ENCODE measurements at places on chromosomes 12 and 14.

GRCh38 chr12:26120561-26121274 lies 4.1 kb downstream of the BHLHE41 start:
- H3K27ac ChIP-seq = no peak overlapping the region
- peaks cover 86% of the 10 kb centered on the region for H3K27me3 ChIP-seq
- no peaks in the 10 kb centered on the region for H3K36me3 ChIP-seq

DNA sequence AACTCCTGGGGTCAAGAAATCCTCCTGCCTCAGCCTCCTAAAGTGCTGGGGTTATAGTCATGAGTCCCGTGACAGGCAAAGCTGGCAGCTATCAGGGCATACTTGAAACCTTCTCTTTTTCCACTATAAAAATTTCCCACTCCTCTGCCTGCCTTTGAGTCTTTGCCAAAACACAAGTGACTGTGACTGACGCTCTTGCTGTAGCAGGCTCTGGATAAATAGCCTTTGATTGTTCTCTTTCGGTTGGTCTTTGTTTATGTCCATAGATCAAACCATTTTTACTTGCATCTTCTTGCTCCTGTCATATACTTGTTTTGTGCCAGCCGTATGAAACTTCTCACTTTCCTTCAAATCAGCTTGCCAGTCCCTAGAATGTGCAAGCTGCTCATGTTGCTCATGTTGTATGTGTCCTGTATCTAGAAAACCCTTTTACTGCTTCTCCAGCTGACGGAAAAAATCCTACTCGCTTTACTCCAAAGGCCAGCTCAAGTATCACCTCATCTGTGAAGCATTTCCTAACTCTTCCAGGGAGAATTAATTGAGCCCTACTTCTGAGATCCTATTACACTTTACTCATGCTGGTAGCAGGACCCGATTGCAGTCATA lies 73.1 kb downstream of the RESF1 start:
- peak overlapping the region; percentile 76 for H3K27ac ChIP-seq
- peaks cover 2% of the 10 kb centered on the region for H3K27me3 ChIP-seq
- no peak for DNase-seq
- H3K4me3 ChIP-seq = peak overlapping the region; percentile 56
- H3K4me1 ChIP-seq = peaks cover 61% of the 10 kb centered on the region

DNA sequence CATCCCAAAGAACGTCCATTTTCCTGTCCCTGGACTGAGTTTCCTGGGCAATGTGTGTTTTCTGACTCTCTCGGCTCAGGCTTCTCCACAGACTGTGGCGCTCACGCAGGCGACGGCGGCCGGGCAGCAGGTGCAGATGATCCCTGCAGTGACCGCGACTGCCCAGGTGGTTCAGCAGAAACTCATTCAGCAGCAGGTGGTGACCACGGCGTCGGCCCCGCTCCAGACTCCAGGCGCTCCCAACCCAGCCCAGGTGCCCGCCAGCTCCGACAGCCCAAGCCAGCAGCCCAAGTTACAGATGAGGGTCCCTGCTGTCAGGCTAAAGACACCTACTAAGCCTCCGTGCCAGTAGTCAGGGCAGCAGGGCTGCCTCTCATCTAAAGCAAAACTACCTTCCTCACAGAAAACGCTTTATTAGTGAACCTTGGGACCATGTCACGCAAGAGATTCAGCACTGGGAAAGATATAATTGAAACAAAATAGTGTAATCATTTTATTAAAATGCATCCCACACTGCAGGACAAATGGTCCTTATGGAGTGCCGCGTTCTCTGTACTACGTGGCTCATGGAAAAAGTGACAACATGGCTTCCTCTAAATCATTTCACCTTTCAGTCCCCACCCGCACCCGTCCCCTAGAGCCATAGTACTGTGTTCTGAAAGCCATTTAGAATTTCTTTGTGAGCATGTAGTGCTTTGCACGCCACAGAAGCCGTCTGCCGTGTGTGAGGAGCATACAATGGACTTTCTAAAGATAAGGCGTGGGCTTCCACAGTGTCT lies 66.6 kb downstream of the DDX51 start:
- no peaks in the 10 kb centered on the region for H3K4me1 ChIP-seq
- no peak for DNase-seq
- H3K27me3 ChIP-seq = peaks cover 3% of the 10 kb centered on the region
- H3K36me3 ChIP-seq = peaks cover 37% of the 10 kb centered on the region
- H3K27ac ChIP-seq = peak overlapping the region; percentile 32

DNA sequence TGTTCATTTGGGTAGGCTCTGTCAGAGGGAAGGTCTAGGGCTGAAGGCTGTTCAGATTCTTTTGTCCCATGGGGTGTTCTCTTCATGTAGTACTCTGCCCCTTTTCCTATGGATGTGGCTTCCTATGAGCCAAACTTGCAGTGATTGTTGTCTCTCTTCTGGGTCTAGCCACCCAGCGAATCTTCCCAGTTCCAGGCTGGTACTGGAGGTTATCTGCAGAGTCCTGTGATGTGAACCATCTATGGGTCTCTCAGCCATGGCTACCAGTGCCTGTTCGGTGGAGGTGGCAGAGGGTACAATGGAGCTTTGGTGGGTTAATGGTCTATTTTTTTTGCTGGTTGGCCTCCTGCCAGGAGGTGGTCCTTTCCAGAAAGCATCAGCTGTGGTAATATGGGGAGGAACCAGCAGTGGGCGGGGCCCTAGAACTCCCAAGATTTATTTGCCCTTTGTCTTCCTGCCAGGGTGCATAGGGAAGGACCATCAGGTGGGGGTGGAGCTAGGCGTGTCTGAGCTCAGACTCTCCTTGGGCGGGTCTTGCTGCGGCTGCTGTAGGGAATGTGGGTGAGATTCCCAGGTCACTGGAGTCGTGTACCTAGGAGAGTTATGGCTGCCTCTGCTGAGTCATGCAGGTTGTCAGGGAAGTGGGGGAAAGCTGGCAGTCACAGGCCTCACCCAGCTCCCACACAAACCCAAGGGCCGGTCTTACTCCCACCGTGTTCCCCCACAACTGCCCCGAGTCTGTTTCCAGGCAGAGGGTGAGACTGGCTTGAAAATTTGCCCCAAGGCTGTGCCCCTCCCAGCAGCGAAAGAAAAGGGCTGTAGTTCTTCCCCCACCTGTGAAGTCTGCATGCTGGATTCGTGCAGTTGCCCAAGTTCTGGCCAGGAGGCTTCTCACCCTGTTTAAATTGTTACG lies 17.5 kb downstream of the MTRFR start:
- peaks cover 83% of the 10 kb centered on the region for H3K36me3 ChIP-seq
- DNase-seq = no peak
- peaks cover 20% of the 10 kb centered on the region for H3K4me1 ChIP-seq

- DNase-seq = no peak
- no peak overlapping the region for H3K4me3 ChIP-seq
- H3K36me3 ChIP-seq = no peaks in the 10 kb centered on the region
- H3K27ac ChIP-seq = peak overlapping the region; percentile 96
- H3K4me1 ChIP-seq = peaks cover 59% of the 10 kb centered on the region
- peaks cover 2% of the 10 kb centered on the region for H3K27me3 ChIP-seq
Measured at GRCh38 chr12:6959058-6959804, 8.1 kb downstream of the PTPN6 start.

GRCh38 chr14:105935384-105935783 lies 409.0 kb downstream of the TMEM121 start:
- no peak overlapping the region for H3K27ac ChIP-seq
- H3K27me3 ChIP-seq = peaks cover 2% of the 10 kb centered on the region
- no peaks in the 10 kb centered on the region for H3K4me1 ChIP-seq
- DNase-seq = no peak

- DNase-seq = no peak
- H3K27me3 ChIP-seq = no peaks in the 10 kb centered on the region
- H3K27ac ChIP-seq = no peak overlapping the region
Measured at GRCh38 chr12:82866946-82867345, 180.2 kb downstream of the TMTC2 start.

- no peaks in the 10 kb centered on the region for H3K36me3 ChIP-seq
- H3K4me3 ChIP-seq = no peak overlapping the region
- DNase-seq = no peak
Measured at GRCh38 chr14:91108941-91109611, 4.8 kb upstream of the DGLUCY start.

DNA sequence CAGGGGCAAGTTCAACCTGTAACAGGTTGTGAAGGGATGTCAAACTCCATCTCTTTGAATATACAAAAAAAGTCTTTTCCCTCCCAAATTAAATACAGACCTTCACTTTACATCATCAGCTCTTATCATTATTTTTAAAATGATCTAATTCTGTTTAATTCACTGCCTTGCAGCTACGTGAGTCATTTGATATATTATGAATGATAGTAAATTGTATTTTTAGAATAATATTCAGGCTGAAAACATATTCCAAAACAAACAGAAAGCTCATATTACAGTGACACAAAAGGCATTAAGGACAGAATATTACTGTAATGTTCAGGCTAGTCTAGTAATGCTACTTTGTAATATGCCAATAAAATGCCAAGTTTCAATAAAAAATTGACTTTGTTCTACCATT lies 53.3 kb downstream of the BCAT1 start:
- no peaks in the 10 kb centered on the region for H3K27me3 ChIP-seq
- H3K27ac ChIP-seq = no peak overlapping the region
- peaks cover 61% of the 10 kb centered on the region for H3K36me3 ChIP-seq
- no peak overlapping the region for H3K4me3 ChIP-seq
- no peak for DNase-seq

- peaks cover 26% of the 10 kb centered on the region for H3K4me1 ChIP-seq
- DNase-seq = no peak
- H3K27me3 ChIP-seq = peaks cover 7% of the 10 kb centered on the region
- no peak overlapping the region for H3K4me3 ChIP-seq
Measured at GRCh38 chr14:65279510-65279909, 133.0 kb upstream of the FUT8 start.

GRCh38 chr14:58796242-58797009 lies 158.7 kb downstream of the DACT1 start:
- H3K4me1 ChIP-seq = peaks cover 20% of the 10 kb centered on the region
- H3K27me3 ChIP-seq = peaks cover 3% of the 10 kb centered on the region

DNA sequence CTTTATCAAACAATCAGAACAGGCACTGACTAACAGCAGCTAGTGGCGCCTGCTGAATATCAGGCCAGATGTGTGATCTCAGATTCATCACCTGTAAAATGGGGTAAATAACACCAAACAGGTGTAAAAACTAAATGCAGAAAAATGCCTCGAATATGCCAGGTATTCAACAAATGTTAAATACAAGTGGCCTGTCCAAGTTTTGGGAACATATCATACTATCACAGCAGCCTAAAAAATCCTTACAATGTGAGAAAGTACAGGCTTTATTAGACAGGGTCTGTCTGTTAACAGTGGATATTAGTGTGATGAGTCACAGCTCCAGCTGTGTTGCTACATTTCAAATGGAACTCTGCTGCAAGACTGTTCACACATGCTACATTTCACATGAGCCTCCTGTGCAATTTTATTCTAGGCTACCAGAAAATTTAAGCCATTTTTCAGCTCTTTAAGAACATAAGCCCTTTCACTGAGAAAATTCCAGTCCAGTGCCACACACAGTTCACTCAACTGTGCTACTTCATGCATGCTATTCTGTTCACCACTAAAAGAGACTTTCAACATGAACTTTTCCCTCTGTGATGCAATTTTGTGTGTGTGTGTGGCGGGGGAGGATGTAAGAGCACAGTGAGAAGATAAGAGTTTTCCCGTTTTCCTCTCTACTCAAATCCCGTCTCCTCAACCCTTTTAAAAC lies 56.7 kb downstream of the MSRB3 start:
- peak overlapping the region; percentile 37 for H3K27ac ChIP-seq
- no peak for DNase-seq
- peaks cover 17% of the 10 kb centered on the region for H3K36me3 ChIP-seq
- H3K4me1 ChIP-seq = peaks cover 26% of the 10 kb centered on the region
- H3K4me3 ChIP-seq = no peak overlapping the region

DNA sequence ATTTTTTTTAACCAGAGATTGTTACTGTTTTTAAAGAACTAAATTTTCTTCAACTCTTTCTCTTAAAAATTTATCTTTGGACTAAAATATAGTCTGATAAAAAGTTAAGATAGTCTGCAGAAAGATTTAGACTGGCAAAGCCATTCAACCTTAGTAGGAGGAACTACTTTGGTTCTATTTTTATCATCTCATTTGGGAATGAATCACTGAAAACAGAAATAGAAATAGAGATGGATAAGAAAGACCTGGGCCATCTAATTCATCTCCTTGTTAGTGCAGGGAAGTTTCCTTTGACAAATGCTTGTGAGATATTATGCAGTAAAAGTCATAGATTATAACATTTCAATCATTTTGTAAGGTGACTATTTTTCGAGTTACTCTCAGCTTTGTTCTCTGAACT lies 263.2 kb upstream of the NPAS3 start:
- no peak overlapping the region for H3K27ac ChIP-seq
- DNase-seq = no peak

GRCh38 chr14:65422088-65422834 lies 9.7 kb downstream of the FUT8 start:
- no peak overlapping the region for H3K4me3 ChIP-seq
- peaks cover 4% of the 10 kb centered on the region for H3K36me3 ChIP-seq
- H3K27ac ChIP-seq = peak overlapping the region; percentile 81

DNA sequence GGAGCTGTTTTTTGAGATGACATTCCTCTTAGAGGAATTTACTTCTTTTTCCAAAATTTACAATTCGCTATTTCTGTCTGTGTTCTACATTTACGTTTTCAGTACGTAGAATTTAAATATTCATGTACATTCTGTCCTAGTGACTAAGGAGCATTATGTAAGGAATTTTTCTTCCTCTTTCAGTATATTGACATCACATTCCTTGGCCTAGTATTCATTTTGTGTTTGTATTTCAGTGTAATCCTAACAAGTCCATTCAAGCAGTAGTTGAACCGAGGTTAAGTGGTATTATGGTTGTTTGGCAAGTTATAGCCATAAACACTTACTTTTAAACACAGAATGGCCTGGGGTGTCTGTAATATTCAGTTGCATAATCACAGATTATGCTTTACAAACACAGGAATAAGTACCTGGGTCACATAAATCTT lies 465.2 kb downstream of the PCNX1 start:
- peaks cover 40% of the 10 kb centered on the region for H3K36me3 ChIP-seq
- no peaks in the 10 kb centered on the region for H3K27me3 ChIP-seq
- H3K4me1 ChIP-seq = peaks cover 5% of the 10 kb centered on the region
- H3K4me3 ChIP-seq = no peak overlapping the region

DNA sequence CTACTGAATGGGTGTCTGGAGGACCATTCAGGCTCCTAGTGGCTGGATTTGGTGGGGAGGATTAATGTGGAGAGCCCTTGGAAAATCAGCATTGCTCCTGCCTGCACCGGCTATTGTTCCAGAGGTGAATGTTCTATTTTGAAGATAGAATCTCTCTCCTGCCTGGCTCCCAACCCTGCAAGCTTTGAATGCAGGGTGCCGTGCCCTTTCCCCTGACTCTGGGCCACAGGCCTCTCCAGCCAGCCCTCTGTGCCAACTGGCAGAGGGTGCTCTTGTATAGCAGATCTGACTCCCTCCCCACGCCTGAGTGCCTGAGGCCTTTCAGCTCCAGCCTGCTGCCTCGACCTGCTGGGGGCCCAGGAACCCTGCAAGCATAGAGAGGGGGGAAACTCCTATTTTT lies 106.8 kb downstream of the TMEM260 start:
- H3K27ac ChIP-seq = no peak overlapping the region
- no peak overlapping the region for H3K4me3 ChIP-seq
- H3K27me3 ChIP-seq = peaks cover 8% of the 10 kb centered on the region
- DNase-seq = peak; percentile 7
- peaks cover 17% of the 10 kb centered on the region for H3K4me1 ChIP-seq

GRCh38 chr14:82388488-82388887 lies 854.8 kb upstream of the SEL1L start:
- no peak overlapping the region for H3K4me3 ChIP-seq
- H3K4me1 ChIP-seq = no peaks in the 10 kb centered on the region
- no peaks in the 10 kb centered on the region for H3K36me3 ChIP-seq
- no peaks in the 10 kb centered on the region for H3K27me3 ChIP-seq
- no peak overlapping the region for H3K27ac ChIP-seq
- no peak for DNase-seq

Measured in nephron progenitor cell (in vitro differentiated cells).